ENCODE measurements at places on chromosomes 2 and 18. TPM values are rescaled to one million over a fixed set of nuclear protein-coding genes. Genes with fewer than 3 reads are reported as not detected.

The MGAT5 gene
- polyA plus RNA-seq: 31.6 TPM

The ZNF532 gene
- 64.0 TPM for polyA plus RNA-seq

The XRCC5 gene
- 145 TPM for polyA plus RNA-seq

The MYOM1 gene
- 16.9 TPM for polyA plus RNA-seq

The IL1RL1 gene
- polyA plus RNA-seq: 0.78 TPM

The GLB1L gene
- 224 TPM for polyA plus RNA-seq

The DSG1 gene
- 5.4 TPM for polyA plus RNA-seq

The DCDC2C gene
- 9.9 TPM for polyA plus RNA-seq

The SLC35G4 gene
- not detected for polyA plus RNA-seq

The CPS1 gene
- polyA plus RNA-seq: 21.6 TPM

The HOXD8 gene
- 36.6 TPM for polyA plus RNA-seq

The RTP5 gene
- polyA plus RNA-seq: 0.13 TPM

The PDE11A gene
- polyA plus RNA-seq: 7.8 TPM

The NEB gene
- polyA plus RNA-seq: 18.6 TPM

The LYG1 gene
- 2.9 TPM for polyA plus RNA-seq

The DSC1 gene
- polyA plus RNA-seq: 0.07 TPM

The CAVIN2 gene
- polyA plus RNA-seq: 3.3 TPM

The RASGRP3 gene
- 2.8 TPM for polyA plus RNA-seq

The PPP1R1C gene
- 98.9 TPM for polyA plus RNA-seq

Data from testis (tissue), 5 donors.